ENCODE measurements at places on chromosomes 13 and 19.

DNA sequence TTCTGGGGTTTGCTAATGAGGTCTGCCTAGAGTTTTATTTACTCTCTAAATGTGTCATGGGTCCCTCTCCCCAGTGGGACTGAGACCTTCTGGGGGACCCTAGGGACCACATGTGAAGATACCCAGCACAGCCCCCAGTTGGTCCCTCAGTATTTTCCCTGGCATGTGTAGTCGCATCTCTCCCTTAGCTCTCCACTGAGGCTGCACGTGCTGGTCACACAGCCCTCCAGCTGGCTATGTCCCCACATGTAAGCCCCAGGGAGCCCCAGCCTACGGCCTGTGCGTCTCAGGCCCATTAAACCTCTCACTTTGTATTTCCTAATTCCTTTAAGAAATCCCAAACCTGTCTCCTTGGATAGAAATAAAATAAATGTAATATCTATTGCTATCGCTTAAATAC, 189.6 kb upstream of the TSHZ3 start:
- DNase-seq = no peak

DNA sequence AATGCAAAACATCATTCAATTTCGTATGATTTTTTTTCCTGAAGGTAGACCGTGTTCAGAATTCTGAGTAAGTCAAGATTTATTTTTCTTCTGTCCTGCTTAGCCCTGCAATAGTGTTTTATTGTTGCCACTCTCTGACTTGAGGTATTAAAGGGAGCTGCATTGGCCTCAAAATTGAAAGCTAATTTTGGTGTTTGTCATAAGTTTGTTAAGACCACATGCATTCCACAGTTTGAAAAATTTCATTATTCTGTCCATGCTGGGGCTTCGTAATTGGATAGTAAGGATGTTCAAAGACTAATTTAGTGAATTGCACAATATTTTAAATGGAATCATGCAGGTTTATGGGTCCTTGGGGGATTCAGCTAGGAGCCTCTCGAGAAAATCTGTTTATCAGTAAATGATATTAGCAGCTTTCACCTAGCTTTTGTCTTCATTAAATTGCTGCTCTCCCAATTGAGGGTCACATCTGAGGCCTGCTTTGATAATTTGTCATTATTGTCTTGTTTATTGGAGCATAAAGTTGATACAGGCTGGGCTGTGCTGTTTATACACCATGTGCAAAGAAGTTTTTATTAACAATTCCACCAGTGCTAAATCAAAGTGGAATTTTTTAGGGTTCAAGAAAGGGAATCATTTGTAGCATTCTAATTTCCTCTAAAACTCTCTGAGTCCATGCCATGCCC, 339.8 kb upstream of the OBI1 start:
- DNase-seq = no peak

GRCh38 chr13:108629988-108630387, 577 bp downstream of the MYO16 start:
- no peak for DNase-seq

DNA sequence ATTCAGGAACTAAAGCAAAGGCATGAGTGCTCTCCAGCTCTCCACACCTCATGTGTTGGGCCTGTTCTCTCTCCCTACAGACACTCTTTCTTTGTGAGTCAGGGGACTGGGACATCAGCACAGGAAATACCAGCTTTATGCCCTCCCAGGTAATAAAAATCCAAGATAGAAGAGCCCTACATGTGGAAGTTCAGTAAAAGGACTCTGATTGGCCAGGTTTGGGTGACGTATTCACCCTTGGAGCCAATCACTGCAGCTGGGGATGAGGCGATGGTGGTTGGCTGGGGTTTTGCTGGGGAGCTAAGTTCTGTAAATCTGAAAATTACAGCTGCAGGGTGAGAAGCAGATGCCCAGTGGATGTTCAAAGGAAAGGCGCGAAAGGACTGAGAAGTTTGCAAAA, 32.5 kb downstream of the CCDC70 start:
- DNase-seq = no peak

DNA sequence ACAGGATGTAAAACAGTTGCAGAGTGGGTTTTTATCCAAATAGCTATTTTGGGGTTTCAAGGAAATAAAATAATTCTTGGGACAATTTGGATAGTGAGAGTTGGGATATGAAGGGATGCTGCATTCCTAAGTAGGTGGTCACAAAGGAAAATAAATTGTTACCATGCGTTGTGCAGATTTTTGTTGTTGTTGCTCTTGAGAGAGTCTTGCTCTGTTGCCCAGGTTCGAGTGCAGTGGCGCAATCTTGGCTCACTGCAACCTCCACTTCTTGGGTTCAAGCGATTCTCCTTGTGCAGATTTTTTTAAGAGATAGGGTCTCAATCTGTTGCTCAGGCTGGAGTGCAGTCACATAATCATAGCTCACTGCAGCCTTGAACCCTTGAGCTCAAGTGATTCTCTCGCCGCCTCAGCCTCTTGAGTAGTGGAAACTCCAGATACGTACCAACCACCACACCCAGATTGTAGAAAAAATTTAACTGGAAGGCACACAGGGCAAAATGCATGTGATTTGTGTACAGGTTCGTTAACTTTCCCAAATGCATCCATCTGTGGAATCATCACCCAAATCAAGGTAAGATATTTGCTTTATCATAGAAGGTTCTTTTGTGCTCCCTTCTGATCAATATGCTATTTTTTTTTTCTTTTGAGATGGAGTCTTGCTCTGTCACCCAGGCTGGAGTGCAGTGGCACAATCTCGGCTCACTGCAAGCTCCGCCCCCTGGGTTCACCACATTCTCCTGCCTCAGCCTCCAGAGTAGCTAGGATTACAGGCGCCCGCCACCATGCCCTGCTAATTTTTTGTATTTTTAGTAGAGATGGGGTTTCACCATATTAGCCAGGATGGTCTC, 16.0 kb downstream of the SLC1A5 start:
- no peak for DNase-seq

DNA sequence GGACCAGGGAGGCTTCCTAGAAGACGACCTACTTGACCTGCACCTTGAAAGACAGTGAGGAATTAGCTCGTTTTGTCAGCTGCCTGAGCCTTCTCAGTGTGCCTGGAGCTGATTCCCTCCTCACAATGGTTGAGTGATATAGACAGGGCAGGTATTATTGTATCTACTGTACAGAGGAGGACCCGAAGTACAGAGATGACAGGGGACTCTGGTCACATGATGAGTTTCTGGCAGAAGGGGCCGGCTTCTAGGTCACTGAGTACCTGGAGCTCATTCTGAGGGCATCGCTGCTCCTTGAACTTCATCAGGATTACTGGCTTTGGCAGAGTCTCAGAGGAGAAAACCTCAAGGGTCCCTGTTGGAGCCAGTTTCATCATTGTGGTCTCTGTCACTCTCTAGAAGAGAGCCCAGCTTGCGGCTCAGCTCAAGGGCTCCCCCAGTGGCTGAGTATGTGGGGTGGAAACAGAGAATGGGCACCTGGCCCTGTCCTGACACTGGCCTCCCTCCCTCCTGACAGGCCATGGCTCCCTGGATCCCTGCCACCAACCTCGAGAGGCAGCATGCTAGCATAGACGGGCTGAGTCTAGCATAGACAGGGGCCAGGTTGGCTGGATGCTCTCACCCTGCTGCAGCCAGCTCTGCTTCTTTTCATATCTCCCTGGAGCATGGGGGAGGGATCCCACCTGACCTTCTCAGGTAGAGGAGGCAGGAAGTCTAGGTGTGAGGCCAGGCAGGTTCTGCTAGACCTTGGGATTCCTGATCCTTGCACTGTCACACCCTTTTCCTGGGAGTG, 38.7 kb downstream of the NFIX start:
- DNase-seq = no peak

DNA sequence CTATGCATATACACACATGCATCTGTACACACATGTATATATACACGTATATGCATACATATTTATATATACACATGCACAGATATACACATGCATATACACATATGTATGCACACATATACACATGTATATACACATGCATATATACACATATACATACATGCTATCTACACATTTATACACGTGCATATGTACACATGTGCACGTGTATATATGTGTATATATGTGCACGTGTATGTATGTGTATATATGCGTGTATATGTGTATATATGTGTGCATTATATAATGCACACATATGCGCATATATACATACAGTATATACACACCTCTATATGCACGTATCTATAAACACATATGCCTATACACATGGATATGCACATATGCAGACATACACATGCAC, 17.8 kb downstream of the ARHGEF7 start:
- no peak for DNase-seq

DNA sequence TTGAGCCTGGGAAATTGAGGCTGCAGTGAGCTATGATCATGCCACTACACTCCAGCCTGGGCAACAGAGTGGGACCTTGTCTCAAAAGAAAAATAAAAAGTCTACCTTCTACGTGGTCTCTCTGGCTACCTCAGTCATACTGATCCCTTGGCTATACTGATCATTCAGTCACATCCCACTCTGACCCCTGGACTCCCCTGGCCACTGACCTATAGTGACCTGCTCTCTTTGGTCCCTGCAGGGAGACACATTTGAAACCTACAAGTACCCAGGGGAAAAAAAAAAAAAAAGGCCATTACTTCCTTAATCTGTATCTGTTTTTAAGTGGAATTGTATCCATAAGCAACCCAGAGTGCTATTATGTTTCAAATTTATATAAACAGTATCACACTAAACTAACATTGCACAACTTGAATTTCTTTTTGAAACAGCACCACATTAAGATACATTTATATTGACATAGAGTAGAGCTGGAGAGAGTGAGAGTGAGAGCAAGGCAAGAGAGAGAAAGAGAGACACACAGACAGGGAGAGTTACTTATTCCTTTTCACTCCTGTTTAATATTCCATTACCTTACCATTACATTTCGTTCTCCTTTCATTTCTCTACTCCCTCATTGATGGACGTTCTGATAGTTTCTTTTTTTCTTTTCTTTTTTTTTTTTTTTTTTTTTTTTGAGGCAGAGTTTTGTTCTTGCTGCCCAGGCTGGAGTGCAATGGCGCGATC, 23.7 kb upstream of the CERS4 start:
- no peak for DNase-seq

GRCh38 chr19:416416-416815, 7.5 kb upstream of the C2CD4C start:
- DNase-seq = no peak

- DNase-seq = no peak
Observed at GRCh38 chr13:113616281-113616906, 31.8 kb downstream of the TFDP1 start.

GRCh38 chr13:43487461-43487860, 299.3 kb downstream of the ENOX1 start:
- DNase-seq = no peak

GRCh38 chr19:291006-291521, at the start of gene PLPP2:
PLPP2 (minus strand) TSS chr19:291403; CDS start chr19:291336, 67 bp downstream.
- no peak for DNase-seq

DNA sequence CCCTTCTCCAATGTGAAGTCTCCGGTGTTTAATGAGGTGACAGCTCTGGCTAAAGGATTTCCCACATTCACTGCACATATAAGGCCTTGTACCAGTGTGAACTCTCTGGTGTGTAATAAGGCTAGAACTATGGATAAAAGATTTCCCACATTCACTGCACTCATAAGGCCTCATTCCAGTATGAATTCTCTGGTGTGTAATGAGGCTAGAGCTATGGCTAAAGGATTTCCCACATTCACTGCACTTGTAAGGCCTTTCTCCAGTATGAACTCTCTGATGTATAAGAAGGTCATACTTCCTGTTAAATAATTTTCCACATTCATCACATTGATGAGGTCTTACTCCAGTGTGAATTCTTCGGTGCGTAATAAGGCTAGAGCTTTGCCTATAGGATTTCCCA, 5.9 kb downstream of the ZNF256 start:
- DNase-seq = no peak

DNA sequence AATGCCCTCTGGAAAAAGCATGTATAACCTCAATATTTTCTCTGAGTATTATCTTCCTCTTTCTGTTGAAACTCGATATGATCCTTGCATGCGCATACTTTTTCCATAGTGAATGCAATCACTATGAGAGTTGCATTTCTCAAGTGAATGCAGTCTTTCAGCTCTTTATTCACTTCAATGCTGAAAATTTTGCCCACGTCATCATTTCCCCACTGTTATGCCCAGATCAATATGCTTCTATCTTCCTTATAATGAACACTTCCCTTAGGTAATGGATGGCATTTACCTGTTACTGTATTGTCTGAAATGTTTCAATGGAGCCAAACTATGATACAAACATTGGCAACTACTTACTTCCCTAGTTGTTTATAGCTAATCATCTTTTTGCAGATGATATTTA, 866.6 kb upstream of the SLITRK6 start:
- DNase-seq = no peak

- no peak for DNase-seq
Observed at GRCh38 chr19:46828484-46828883, 22.2 kb downstream of the AP2S1 start.

- no peak for DNase-seq
Observed at GRCh38 chr13:43584751-43585150, 202.0 kb downstream of the ENOX1 start.

DNA sequence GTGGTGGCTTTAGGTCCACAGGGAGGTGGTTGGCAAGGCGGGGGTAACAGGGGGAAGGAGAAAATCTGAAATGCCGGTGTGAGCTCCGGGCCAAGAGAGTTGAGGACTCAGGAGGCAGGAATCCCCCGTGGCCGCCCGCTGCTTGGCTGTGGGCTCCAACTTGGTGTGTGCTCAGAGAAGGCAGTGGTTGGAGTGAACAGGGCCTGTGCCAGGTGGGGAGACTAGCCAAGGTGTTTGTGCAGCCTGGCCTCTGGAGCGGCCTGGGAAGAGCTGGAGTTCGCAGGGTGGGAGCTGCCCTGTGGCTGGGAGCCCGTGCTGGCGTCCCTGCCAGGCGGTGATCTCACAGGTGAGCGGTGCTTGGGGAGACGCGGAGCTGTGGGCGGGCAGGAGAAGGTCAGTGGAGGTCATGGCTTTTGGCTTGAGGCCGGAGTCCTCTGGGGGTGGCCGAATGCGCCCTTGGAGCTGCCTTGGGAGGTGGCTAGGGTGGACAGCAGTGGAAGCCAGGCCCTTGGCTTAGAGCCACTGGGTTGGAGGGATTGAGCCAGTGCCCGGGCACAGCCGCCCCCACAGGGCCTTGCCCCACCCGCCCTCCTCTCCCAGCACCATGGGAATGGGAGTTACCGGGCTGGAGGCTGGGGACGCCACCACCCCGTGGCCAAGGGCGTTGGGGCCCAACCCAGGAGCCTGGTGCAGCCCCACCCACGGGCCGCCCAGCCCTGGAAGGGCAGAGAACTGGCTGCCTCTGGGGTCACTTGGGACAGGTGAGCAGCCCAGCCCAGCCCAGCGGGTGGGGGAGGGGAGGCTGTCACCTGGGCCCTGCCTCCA, 7.1 kb upstream of the CIRBP start:
- DNase-seq = no peak

- DNase-seq = no peak
Observed at GRCh38 chr19:19634516-19635312, 6.7 kb upstream of the LPAR2 start.

GRCh38 chr13:98478189-98479129, 98.4 kb downstream of the STK24 start:
- DNase-seq = no peak
